Effector CD4-positive, alpha-beta T cell (primary cell): ENCODE measurements at places on chromosomes 3 and 15.

GRCh38 chr3:184786280-184786941, 25.6 kb upstream of the VPS8 start:
- no peak for DNase-seq

DNA sequence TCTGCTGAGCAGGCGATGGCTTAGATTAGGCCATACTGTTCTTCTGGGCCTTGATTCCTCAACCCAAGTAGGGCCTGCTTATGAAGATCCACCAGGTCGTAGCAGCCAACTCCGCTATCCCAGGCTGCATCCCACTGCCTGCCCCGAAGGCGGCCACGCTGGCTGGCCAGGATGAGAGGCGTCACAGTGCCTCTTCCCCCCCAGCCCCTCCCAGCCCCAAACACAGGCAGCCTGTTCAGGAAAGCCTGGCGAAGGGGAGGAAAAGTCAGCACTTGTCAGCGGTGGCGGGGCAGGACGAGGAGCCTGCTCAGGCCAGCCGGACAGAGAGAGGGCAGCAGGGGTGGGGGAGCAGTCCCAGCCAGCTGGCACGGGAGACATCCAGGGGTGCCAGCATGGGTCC, 11.2 kb downstream of the PTH1R start:
- DNase-seq: no peak

- no peak for DNase-seq
Measured at GRCh38 chr3:31305340-31305739, 227.4 kb upstream of the STT3B start.

- DNase-seq: no peak
Measured at GRCh38 chr3:12465836-12466225, 18.4 kb upstream of the TSEN2 start.

GRCh38 chr3:53772562-53772961, 73.7 kb downstream of the CHDH start:
- no peak for DNase-seq

- no peak for DNase-seq
Measured at GRCh38 chr3:43087249-43087776, 18.6 kb downstream of the POMGNT2 start.

DNA sequence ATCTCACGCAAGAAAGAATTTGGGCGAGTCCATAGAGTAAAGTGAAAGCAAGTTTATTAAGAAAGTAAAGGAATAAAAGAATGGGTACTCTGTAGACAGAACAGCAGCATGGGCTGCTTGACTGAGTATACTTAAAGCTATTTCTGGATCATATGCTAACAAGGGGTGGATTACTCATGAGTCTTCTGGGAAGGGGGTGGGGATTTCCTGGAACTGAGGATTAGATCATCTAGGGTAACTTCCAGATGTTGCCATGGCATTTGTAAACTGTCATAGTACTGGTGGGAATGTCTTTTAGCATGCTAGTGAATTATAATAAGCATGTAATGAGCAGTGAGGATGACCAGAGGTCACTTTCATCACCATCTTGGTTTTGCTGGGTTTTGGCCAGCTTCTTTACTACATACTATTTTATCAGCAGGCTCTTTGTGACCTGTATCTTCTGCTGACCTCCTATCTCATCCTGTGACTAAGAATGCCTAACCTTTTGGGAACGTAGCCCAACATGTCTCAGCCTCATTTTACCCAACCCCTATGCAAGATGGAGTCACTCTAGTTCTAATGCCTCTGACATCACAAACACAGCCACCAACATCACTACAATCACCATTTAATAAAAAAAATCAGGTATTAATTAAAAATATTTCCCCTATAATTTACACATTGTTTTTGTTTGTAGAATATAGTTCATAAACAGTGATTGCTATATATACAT, 890.7 kb upstream of the EPHA6 start:
- no peak for DNase-seq

- DNase-seq: no peak
Measured at GRCh38 chr15:55917881-55918296, 75.5 kb downstream of the NEDD4 start.

DNA sequence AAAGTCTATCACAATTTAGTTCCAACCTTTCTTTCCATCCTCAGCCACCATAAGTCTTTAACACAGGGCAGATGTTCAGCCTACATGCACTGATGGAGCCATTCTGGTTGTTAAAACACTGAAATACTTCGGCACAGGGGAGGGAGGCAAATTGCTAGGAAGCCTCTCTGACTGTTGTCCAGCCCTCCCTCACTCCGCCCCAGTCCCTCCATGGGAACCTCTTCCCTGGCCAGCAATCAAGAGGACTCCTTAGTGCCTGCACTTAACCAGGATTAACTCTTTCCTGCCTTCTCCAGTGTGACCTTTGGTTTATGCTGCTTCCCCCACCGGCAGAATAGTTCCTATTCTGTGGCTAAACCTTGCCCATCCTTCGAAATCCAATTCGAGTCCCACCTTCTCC, 47.0 kb upstream of the USP3 start:
- DNase-seq: no peak

DNA sequence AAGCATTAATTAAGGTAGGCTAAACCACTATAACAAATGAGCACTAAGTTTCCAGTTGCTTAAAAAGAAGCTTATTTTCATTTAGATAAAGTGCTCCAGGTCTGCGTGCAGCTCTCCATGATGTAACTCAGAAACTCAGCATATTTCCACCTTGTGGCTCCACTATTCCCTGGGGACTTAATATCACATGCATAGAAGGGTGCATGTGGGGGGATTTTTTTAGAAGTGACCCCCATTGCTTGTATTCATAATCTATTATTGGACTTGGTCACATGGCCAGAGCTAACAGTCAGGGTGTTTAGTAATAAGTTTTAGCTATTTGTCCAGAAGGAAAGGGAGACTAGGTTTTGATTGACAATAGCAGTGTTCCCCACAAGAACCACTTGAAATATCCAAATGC, 86.8 kb downstream of the TMCO5A start:
- DNase-seq: no peak

GRCh38 chr3:187651282-187651681, 18.9 kb downstream of the SST start:
- no peak for DNase-seq

- DNase-seq: no peak
Measured at GRCh38 chr3:113878403-113878802, 39.8 kb downstream of the GRAMD1C start.

- DNase-seq: no peak
Measured at GRCh38 chr3:89332386-89332785, 225.0 kb downstream of the EPHA3 start.

- no peak for DNase-seq
Measured at GRCh38 chr3:129224984-129225393, 24.4 kb upstream of the COPG1 start.

DNA sequence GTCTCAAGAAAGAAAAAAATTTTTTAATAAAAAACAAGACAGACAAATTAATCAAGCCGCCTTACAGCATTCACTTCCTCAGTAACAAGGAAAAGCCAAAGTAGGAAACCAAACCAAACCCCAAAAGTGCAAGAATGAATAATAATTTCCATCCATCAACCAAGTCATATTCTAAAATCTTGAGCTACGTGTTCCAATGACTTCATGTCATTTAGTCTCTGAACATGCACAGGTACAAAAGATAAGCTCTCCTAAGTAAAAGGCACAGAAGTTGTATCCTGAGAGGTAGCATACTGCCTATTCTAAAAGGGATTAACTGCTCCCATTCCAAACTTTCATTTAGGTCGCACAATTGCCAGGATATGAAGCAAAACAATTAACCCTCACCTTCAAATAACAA, 29.7 kb downstream of the SLC4A7 start:
- DNase-seq: no peak

DNA sequence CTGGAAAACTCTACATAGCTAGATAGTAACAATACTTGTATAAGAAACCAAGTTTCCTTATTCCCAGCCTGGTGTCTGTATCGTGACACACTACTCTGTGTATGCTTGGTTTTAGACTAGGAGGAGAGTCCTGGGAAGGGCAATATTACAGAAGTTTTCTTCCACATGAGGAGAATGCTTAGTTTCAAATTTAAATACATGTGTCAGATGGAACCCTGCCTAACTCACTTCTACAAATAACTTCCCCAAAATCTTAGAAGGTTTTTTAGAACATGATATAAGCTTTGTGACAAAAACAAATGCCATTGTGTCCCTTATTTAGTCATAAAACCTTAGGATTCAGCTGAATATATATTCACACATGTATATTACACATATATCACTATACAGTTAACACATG, 7.2 kb upstream of the IL20RB start:
- DNase-seq: no peak

DNA sequence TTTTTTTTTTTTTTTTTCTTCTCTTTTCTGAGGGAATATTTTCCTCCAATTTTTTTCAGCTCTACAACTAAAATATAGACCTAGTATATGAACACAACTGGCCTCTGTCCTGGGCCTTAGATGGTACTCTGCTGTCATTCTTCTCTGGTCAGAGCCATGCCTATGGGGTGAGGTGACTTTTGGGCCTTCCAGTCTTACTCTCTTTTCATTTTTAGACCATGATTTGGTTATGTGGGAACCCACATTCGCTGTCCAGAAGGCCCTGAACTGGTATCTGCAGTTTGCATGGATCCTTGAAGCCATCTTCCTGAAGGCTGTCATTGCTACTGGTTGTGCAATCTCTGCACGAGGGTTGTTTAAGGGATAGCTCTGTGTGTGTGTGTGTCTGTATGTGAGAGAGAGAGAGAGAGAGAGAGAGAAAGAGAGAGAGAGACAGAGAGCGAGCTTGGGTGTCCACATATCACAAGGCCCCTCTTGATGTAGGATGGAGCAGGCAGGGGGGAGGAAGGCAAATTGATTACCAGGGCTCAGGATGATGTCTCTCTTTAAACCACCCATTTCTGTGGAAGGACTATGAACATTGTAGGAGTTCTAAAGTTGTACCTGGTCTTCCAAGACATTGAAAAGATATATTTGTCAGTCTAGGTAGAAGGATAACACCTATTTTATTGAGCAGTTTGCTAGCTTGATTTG, 6.9 kb downstream of the TGFBR2 start:
- DNase-seq: no peak

DNA sequence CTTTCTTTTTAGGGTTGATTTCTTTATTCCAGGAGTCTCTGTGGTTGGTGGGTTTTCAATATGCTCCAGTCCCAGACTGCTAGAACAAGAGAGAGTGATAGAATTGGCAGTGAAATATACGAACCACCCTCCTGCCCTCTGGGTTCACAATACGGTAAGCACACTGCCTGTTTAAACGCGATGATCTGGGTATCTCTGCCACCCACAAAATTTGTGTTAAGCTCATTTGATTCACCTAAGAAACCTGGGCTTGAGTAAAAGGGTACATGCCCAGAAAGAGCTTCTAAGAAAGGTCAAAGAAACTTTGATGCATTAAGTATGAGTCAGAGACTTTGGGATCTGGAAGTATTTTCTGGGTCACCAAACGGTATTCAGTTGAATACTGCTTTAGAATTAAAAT, 29.8 kb downstream of the OXNAD1 start:
- no peak for DNase-seq

GRCh38 chr3:187870360-187871203, 125.3 kb upstream of the BCL6 start:
- DNase-seq: no peak
